ENCODE measurements at places on chromosomes 2 and 18. TPM values are rescaled to one million over a fixed set of nuclear protein-coding genes. Genes with fewer than 3 reads are reported as not detected.
A peak's percentile ranks its signal among the peaks of the same experiment; 100 is the strongest.

DNA sequence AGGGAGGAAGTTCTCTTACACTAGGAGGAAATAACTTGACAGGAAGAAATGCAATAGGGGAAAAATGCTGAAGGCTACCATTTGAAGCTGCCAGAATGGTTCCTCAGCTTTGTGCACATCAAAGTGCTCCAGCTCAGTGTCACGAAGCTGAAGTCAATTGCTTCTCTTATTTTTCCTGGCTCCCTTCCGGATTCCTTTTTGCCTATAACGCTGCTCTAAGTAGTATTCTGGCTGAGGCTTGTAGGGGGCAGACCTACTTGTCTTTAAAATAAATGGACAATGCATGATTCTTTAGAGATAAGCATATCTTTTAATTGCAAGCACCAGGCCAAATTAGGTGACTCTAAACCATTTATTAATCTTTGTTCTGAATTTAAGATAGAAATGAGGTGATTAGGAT is 60.3 kb upstream of the SCN1A start:
- H3K27ac ChIP-seq: no peak overlapping the region
- H3K4me3 ChIP-seq: no peak overlapping the region
- DNase-seq: no peak
- peaks cover 3% of the 10 kb centered on the region for H3K27me3 ChIP-seq

DNA sequence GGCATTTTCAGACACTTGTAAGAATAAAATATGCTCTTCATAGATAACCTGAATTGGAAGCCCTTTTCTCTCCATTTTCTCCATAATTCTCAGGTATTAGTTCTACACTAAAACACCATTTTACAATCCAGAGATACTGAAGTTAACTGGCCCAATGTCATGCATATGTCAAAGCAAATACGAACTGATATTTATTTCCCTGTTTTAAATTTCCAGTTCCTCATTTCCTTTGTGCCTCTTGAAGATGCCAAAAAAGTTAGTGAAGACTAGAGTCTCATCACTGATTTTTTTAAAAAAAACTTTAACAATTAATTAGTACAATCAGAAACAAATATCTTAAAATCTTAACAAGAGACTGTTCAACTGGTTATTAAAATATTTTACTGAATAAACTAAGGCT is 52.8 kb upstream of the ITGB6 start:
- peaks cover 14% of the 10 kb centered on the region for H3K4me1 ChIP-seq
- H3K4me3 ChIP-seq: no peak overlapping the region
- no peak for DNase-seq
- no peaks in the 10 kb centered on the region for H3K27me3 ChIP-seq
- H3K36me3 ChIP-seq: no peaks in the 10 kb centered on the region

- H3K4me3 ChIP-seq: no peak overlapping the region
- no peaks in the 10 kb centered on the region for H3K4me1 ChIP-seq
- H3K27ac ChIP-seq: no peak overlapping the region
- DNase-seq: no peak
- H3K27me3 ChIP-seq: peaks cover 4% of the 10 kb centered on the region
These were observed 72.3 kb downstream of the RTP5 start for GRCh38 chr2:241941691-241942301.

Gene SKOR2
- total RNA-seq: not detected

- H3K4me1 ChIP-seq: no peaks in the 10 kb centered on the region
- no peak overlapping the region for H3K27ac ChIP-seq
- H3K27me3 ChIP-seq: no peaks in the 10 kb centered on the region
- H3K4me3 ChIP-seq: no peak overlapping the region
- H3K36me3 ChIP-seq: peaks cover 14% of the 10 kb centered on the region
These were observed 42.1 kb downstream of the FARSB start for GRCh38 chr2:222613715-222614331.

- DNase-seq: no peak
- H3K36me3 ChIP-seq: no peaks in the 10 kb centered on the region
- H3K27me3 ChIP-seq: peaks cover 7% of the 10 kb centered on the region
- peaks cover 11% of the 10 kb centered on the region for H3K4me1 ChIP-seq
- H3K27ac ChIP-seq: no peak overlapping the region
These were observed 41.4 kb downstream of the CRIM1 start for GRCh38 chr2:36396878-36397539.

Gene C2orf92
- 6.7 TPM for total RNA-seq

Gene RIT2
- total RNA-seq: not detected

Gene INHBB
- total RNA-seq: not detected

DNA sequence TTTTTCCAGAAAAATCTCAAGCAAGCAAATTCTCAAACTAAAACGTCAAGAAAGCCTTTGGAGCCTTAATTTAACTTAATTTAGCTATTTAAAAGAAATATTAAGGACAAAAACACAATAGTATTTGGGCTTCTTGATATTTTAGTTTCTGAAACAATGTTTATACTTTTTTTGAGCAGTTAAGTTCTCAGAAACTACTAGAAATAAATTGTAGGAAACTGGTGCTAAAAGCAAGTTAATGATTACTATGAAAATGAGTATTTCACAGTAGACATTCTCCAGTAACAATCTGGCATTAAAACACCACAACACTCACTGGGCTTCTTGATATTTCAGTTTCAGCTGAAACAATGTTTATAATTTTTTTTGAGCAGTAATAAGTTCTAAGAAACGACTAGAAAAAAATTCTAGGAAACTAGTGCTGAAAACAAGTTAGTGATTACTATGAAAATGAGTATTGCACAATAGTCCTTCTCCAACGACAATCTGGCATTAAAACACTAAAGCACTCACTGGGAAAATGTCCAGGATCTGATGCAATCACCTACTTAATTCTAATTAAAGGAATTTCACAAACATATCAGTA is 45.1 kb downstream of the TRAK2 start:
- DNase-seq: peak; percentile 93
- peaks cover 28% of the 10 kb centered on the region for H3K4me1 ChIP-seq
- no peak overlapping the region for H3K4me3 ChIP-seq
- no peak overlapping the region for H3K27ac ChIP-seq
- H3K36me3 ChIP-seq: no peaks in the 10 kb centered on the region

DNA sequence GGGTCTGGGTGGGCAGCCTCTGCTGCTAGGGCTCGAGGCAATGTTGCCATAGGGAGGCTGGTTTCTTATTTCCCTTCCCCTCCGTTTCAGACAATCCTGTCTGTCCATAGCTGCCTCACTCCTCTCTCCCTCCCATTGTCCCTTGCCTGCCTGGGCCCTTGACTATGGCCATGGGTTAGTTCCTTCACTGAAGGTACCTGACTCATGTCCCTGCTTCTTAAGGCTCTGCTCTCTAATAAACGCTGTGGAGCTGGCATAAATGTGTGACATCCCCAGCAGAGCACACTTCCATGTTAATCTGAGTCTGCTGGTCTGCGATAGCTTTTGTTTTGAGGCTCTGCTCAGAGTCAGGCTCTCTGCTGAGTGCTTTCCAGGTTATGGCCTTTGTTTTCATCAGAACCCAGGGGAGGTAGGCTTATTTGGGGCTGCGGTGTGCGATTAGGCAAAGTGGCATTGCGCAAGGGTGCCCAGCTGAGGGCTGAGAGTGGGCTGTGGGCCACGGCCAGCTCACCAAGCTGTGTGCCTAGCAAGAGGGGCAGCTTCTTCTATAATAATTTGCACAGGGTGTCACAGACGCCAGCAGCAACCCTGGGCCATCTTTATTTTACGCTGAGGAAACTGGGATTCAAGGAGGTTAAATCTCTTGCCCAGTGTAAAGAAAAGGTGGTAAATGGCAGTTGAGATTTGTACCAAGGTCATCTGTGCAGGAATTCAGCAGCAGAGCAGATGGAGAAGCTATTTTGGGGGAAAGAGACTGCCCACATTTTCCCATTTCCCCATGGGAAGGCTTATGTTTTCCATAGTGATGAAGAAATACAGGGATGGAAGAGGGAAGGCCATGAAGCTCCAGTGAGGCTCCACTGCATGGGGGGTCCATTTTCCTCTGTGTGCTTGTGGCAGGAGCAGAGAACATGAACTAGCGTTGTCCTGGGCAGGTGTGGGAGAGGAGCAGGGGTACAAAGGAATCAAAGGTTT is 25.6 kb downstream of the MRPL33 start:
- H3K4me1 ChIP-seq: no peaks in the 10 kb centered on the region
- DNase-seq: peak; percentile 41
- no peak overlapping the region for H3K27ac ChIP-seq
- H3K36me3 ChIP-seq: no peaks in the 10 kb centered on the region
- no peak overlapping the region for H3K4me3 ChIP-seq
- H3K27me3 ChIP-seq: no peaks in the 10 kb centered on the region

Gene ZNF396
- total RNA-seq: 2.8 TPM

Gene SLC19A3
- total RNA-seq: 0.04 TPM

- DNase-seq: no peak
- no peak overlapping the region for H3K27ac ChIP-seq
- no peak overlapping the region for H3K4me3 ChIP-seq
- no peaks in the 10 kb centered on the region for H3K4me1 ChIP-seq
These were observed 118.7 kb downstream of the VAPA start for GRCh38 chr18:10032331-10033015.

Gene CYP27C1
- total RNA-seq: 1.5 TPM

Gene PARD6G
- total RNA-seq: 10.3 TPM

Gene TIGD1
- total RNA-seq: 8.3 TPM

Gene TTC31
- 32.9 TPM for total RNA-seq

Measured in cardiac muscle cell (in vitro differentiated cells and primary cell).